Heart right ventricle (tissue), 16 donors: ENCODE measurements at places on chromosomes 3 and 15. TPM values are rescaled to one million over a fixed set of nuclear protein-coding genes. Genes with fewer than 3 reads are reported as not detected.
A peak's percentile ranks its signal among the peaks of the same experiment; 100 is the strongest.

- DNase-seq = no peak
Observed at GRCh38 chr3:173945806-173946205, 548.3 kb downstream of the NLGN1 start.

GRCh38 chr15:74368121-74368520, 675 bp upstream of the CYP11A1 start:
- no peak for DNase-seq

- peak; percentile 83 for DNase-seq
Observed at GRCh38 chr3:194682694-194683310, 2.9 kb upstream of the FAM43A start.

DNA sequence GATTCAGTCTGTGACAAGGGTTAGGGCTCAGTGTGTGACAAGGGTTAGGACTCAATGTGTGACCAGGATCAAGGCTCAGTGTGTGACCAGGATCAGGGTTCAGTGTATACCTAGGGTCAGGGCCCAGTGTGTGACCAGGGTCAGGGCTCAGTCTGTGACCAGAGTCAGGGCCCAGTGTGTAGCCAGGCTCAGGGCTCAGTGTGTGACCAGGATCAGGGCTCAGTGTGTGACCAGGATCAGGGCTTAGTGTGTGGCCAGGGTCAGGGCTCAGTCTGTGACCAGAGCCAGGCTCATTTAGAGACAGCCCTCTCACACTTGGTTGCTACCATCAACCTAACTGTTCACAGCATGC, 24.2 kb downstream of the LOXL1 start:
- no peak for DNase-seq

DNA sequence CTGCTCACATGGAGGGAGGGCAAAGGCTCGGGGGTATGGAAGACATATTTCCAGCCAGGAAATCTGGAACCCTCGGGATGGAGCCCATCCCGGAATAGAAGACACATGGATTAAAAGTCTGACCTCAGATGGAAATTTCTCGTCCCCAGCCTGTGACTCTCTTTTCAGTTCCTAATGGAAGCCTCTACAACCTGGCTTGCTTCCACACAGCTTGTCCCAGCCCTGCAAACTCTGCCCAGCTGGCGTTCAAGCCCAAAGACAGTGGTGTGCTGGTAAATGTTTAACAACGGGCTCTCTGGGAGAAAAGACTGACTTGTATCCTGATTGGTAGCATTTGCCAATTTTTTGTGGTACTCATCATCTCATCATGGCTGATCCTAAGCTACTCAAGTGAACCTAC, 35.6 kb upstream of the TLE3 start:
- no peak for DNase-seq

Gene TTLL13
- 0.19 TPM for total RNA-seq

Gene DLL4
- 20.8 TPM for total RNA-seq

Gene AADACL2
- not detected for total RNA-seq
